ENCODE measurements at places on chromosomes 7 and 10. TPM values are rescaled to one million over a fixed set of nuclear protein-coding genes. Genes with fewer than 3 reads are reported as not detected.
A peak's percentile ranks its signal among the peaks of the same experiment; 100 is the strongest.

DNA sequence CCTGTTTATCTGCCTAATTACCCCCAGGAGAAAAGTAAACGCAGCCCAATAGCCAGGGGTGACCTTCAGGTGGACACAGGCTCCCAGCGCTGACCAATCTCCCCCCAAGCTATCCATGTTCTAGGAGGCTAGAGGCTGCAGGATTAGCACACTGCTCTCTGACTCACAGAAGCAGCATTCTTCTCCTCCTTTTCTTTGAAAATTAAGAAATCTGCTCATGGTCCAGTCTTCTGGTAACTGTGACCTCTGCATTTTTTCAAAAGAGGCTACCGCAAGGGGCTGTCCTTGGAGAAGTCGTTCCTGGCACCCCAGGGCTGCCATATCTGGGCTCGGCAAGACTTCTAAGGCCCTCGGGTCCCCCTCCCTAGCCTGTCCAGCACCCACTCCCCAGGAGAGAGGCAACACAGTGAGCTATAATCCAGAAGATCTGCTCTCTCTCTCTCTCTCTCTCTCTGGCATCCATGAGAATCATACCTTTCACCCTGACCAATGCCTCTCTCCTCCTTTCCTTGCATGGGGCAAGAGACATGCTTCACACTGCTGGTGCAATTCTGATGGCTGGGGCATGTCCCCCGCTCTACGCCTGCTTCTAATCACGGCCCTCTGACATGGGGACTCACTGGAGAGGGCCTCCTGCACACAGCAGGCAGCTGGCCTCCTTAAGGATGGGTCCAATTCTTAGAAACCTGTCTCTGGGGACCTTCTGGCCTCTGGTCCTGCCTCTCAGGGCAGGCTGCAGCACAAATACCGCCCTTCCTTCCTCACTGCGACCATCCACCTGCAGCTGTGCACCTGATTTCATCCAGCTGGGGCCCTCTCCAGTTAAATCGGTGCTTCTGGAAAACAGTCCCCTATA lies 27.3 kb downstream of the ANXA11 start:
- no peak for DNase-seq

DNA sequence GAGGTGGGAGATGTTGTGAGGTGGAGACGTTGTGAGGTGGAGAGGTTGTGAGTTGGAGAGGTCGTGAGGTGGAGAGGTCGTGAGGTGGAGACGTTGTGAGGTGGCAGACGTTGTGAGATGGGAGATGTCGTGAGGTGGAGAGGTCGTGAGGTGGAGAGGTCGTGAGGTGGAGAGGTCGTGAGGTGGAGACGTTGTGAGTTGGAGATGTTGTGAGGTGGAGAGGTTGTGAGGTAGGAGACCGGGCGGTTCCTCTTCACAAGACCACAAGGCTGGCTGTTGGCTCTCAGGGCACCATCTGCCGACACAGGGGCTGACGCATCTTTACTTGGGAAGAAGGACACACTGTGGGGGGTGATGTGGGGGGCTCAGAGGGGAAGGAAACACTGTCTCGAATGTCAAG lies 34.7 kb upstream of the SHH start:
- no peak for DNase-seq

The GDF2 gene
- not detected for total RNA-seq

GRCh38 chr10:103854686-103855391 lies 537 bp downstream of the SH3PXD2A start:
- peak; percentile 9 for DNase-seq

DNA sequence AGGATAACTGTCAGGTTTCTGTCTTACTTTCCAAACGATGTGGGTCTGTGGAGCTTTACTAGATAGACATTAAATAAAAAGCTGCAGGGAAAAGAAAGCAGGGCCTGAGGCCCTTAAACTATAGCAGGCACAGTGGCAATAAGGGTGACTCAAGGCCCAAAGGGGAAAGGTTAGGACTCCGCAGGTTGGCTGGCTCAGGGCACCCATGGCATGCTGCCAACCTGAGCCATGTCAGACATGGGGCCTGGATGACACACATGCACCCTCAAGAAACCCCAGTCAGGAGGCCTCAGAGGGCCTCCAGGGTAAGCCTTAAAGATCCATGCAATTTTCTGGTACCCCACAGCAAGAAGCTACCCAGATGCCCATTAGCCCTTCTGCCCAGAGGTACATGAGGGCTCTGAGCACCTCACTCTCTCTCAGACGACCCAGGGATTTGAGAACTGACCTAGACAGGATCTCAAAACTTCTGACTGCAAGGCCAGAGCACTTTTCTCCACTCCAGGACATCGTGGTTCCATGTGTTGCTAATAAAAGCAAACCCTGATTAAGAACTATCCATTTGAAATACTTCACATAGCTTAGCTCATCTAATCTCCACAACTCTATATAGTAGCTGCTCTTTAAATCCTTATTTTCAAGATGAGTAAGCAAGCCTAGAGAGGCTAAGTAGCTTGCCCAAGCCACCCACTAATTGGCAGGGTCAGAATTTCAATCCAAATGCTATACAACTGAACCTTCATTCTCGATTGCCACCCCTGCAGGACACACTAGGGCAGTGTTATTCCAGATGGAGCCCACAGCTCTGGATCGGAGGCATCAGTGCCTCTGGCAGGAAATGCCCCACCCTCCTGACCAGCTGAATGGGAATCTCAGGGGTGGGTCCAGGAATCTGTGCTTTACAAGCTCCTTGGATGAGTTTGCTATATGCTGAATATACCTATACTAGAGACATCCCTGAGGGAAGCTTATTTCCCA lies 132.5 kb upstream of the EFCAB10 start:
- no peak for DNase-seq

- no peak for DNase-seq
These were observed 214.4 kb downstream of the CREB5 start for GRCh38 chr7:28626624-28627262.

All from CD8-positive, alpha-beta T cell (primary cell).